ENCODE measurements at places on chromosomes 1 and 21.

- DNase-seq = no peak
Measured at GRCh38 chr1:43789604-43790550, 82.5 kb downstream of the ST3GAL3 start.

- DNase-seq = no peak
Measured at GRCh38 chr1:215476541-215476940, 90.6 kb upstream of the KCTD3 start.

GRCh38 chr1:77333501-77333900, 51.7 kb downstream of the AK5 start:
- DNase-seq = no peak

GRCh38 chr21:42427809-42428419, 24.2 kb downstream of the UBASH3A start:
- no peak for DNase-seq

DNA sequence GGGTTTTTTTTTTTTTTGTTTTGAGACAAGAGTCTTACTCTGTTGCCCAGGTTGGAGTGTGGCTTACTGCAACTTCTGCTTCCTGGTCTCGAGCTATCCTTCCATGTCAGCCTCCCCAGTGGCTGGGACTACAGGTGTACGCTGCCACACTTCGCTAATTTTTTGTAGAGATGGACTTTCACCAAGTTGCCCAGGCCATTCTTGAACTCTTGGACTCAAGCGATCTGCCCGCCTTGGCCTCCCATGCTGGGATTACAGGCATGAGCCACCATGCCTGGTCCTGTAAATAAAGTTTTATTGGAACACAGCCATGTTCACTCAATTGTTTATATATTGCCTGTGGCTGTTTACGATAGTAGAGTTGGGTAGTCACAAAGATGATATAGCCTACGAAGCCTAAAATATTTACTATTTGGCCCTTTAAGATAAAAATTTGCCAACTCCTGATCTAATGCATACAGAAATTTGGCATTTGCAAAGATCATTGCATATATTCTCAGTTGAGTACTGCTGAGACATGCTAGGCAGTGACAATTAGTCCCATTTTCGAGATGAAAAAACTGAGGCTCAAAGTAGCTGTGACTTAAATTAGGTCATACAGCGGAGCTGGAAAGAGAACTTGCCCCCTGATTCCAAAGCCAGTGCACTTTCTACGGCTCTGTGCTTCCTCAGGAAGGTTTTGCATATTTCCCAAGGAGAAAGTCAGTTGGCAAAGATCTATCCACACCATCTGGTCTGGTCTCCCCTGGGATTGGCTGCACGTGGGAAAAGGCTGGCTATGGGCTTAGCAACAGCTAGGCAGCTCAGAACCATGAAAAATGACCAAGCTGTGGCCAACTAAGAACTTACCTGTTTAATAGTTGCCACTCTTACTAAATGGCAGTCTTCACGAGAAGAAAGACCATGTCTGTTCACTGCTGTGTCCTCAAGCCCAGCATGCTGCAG, 19.4 kb downstream of the MECR start:
- no peak for DNase-seq

DNA sequence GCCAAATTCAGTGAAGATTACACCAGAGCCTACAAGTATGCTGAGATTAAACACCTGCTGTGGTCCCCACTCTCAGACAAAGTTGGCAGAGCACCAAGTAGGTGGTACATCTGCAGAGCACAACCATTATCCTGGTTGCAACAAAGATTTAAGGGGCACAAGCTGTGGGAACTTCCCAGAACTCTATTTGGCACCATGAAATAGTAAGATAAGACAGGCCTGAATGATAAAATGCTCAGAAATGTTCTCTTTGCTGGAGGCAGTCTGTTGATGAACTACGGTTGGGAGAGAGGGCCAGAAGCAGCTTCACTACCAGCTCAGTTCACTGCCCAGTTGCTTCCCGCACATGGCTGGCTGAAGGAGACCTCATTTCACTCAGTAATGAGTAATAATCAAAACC, 19.9 kb downstream of the RPL5 start:
- DNase-seq = no peak

DNA sequence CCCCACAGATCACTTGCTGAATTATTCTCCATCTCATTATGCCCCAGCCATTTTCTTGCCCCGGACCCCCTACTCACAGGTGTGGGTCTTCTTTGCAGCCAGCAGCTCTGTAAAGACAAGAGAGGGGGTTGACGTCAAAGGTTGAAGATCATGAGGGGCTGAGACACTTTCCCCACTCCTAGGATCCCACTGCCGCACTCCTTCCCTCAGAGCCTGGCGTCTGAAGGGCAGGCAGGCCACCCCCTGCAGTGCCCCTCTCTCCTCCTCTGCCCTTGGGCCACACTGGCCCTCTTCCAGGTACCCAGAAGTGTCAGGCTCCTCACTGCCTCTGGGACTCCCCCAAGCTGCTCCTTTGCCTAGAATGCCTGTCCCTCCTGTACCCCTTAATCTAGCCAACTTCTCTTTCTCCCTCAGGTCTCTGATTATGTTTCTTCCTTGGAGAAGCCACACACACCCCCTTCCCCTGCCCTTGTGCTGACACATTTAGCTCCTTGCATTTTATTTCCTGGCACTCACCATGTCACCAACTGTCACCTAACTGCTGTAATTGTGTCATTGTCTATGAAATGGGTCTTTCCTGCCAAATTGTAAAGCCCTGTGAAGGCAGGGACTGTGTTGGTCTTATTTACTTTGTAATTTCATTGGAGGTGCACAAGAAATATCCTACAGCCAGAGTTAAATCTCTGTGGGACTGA, 2.1 kb downstream of the RORC start:
- DNase-seq = no peak

DNA sequence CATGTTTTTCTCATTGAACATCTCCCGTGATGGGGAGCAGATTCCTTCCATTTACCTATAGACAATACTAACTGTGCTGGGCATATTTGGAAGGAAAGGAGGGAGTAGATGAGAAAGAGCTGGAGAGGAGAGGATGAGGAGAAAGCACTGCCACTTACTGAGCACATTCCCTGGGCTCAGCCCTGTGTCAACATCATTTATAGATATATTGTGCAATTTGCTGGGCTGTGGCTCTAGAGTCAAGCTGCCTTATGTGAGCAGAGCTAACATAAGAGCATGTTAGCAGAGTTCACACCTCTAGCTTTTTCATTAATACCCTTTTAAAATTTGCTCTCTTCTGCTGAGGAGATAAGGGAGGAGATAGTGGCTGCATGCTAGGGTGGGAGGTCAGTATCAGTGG, 22.3 kb upstream of the CD53 start:
- no peak for DNase-seq

DNA sequence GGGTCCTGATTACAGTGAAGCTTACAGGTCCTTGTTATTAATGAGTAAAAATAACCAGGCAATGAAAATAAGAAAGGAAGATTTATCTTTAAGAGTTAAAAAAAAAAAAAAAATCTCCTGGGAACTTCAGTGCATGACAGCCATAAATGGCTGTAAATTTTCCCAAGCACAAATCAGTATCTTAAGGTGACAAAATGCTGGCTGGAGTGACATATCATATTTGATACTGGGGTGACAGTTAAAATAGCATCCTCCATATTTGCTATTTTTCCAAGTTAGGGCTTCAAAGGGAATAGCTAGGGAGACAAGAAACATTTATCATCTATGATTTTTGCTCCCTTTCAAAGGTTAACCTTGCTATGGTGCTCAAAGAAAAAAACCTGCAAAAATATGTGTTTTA, 226.6 kb downstream of the PRDM2 start:
- DNase-seq = no peak

DNA sequence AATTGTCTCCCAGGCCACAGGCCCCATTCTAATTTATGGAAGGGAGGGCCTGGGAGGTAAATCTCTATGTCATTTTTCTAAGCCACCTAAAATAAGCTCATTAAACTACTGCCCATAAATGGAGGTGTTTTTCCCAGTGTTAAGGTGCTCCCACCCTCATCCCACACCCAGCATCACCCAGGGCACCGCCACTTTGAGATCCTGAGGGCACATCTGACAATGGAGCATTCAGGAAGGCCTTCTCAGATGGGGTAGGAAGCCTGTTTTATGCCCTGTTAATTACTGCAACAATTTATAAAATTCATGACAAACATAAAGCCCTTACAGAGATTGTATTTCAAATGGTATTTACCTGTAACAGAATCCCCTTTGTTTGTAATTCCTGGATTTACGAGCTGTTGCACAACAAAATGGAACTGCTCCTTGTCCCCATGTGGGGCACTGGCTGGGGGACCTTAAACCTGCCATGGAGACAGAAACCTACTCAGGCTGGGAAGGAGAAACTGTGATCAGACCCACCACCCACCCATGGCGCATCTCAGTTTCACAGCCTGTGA, 319.5 kb upstream of the USP24 start:
- no peak for DNase-seq

DNA sequence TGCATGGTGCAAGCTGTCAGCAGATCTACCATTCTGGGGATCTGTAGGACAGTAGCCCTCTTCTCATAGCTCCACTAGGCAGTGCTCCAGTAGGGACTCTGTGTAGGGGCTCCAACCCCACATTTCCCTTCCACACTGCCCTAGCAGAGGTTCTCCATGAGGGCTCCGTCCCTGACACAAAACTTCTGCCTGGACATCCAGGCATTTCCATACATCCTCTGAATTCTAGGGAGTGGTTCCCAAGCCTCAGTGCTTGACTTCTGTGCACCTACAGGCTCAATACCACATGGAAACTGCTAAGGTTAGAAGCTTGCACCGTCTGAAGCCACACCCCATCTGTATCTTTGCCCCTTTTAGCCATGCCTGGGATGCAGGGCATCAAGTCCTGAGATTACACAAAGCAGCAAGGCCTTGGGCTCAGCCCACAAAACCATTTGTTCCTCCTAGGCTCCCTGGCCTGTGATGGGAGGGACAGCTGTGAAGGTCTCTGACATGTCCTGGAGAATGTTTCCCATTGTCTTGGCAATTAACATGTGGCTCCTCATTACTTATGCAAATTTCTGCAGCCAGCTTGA, 117.0 kb upstream of the NFIA start:
- DNase-seq = no peak

- no peak for DNase-seq
Measured at GRCh38 chr1:224109981-224110380, 3.9 kb upstream of the FBXO28 start.

DNA sequence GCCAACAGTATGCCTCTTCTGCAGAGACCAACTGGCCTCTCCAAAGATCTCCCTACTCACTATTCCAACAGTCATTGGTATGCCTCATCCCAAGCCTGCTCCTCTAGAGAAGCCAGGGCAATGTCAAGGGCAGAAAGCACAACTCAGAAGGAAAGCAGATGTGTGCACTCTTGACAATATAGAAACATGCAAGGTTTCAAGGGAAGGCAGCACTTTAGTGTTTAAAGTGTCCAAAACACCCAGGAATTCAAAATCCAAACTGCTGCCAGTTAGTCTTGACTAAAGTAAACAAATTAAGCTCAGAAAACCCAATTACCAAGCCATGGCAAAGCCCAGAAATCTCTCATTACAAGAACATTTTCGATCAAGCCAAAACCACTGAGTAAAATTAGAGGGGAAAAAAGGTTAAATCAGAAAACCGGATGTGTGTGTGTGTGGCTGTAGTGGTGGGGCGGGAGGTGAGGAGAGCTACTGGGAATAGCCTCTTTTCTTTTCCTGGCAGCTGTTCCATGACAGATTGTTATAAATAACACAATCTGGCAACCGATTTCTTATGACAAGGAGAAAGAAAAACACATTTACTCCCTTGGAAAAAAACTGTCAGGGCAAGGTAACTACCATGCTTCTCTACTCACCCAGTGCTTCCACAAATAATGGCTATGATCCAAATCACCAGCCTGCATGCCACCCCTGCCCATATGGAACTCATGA, 39.2 kb downstream of the EIF2B3 start:
- no peak for DNase-seq

- DNase-seq = no peak
Measured at GRCh38 chr1:33791251-33791650, 72.6 kb upstream of the HMGB4 start.
